Heart right ventricle (tissue), 16 donors: ENCODE measurements at places on chromosomes 13 and 19. TPM values are rescaled to one million over a fixed set of nuclear protein-coding genes. Genes with fewer than 3 reads are reported as not detected.

GRCh38 chr19:17113127-17113785, 37.7 kb downstream of the MYO9B start:
- DNase-seq, result no peak

- no peak for DNase-seq
Observed at GRCh38 chr13:76527041-76527440, 359.2 kb downstream of the KCTD12 start.

DNA sequence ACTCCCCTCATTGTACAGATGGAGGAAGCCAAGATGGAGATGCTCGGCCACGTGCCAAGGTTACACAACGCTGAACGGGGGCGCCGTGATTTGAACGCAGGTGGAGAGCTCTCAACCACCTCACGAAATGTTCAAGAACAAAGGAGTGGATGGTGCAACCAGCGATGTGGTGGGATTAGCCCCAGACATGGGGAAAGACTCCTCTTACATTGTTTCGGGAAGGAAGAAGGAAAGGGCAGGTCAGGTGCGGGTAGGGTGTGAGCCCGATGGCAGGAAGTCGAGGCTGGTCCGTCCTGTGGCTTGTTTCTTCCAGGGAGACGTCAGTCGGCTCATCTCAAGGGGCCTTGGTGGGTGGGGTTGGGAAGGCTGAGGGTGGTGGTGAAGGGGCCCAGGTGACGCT, 7.1 kb upstream of the KLK14 start:
- no peak for DNase-seq

DNA sequence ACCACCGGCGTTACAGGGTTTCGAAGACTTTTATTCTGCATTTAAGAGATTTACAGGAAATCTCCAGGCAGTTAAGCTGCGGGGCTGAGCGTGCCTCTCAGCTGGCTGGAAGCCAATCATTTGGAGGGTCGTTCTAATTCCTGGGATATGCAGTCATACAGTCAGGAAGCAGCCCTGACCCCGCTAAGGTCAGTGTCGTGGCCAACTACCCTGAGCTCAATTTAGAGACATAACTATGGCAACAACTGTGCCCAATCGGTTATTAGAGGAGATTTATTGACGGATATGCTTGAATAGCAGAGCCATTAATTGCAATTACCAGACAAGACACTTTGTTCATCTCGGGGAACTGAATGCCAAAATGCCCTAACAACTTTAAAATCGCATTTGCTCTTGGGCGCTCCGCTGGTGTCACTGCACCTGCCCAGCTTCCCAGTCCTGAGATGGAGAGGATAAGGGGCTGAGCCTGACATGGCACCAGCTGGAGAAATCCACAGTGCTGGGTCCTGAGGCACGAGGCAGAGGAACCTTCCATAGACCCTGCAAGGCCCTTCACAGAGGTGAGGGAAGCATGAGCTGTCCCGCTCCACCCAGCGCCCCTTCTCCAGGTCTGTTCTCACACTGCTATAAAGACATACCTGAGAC, 15.1 kb upstream of the ZNF507 start:
- DNase-seq, result no peak

DNA sequence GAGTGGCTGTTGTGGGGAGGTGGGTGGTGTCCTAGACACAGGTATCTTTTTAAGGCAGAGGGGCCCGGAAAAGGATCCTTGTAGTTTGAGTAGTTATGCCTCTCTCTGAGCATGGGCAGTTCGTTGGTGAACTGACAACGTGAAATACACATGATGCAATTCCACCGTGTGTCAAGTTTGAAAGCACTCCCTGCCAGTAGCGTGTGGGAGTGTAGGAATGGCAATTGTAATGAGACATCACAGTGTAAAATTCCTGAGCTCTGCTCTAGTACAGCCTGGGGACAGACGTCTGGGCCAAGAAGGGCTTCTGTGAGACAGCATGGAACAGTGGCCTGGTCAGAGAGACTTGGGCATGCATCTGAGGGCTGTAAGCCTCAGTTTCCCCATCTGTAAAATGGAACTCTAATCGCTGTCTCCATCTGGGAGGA, 10.4 kb upstream of the ASF1B start:
- no peak for DNase-seq

- DNase-seq, result peak; percentile 95
Observed at GRCh38 chr19:18020212-18021085, 12.5 kb downstream of the ARRDC2 start.

The ARHGAP33 gene
- polyA plus RNA-seq, result 10.1 TPM
